ENCODE measurements at places on chromosomes 7 and 10.

- no peak for DNase-seq
These were observed 3.6 kb downstream of the MICU1 start for GRCh38 chr10:72622271-72622670.

DNA sequence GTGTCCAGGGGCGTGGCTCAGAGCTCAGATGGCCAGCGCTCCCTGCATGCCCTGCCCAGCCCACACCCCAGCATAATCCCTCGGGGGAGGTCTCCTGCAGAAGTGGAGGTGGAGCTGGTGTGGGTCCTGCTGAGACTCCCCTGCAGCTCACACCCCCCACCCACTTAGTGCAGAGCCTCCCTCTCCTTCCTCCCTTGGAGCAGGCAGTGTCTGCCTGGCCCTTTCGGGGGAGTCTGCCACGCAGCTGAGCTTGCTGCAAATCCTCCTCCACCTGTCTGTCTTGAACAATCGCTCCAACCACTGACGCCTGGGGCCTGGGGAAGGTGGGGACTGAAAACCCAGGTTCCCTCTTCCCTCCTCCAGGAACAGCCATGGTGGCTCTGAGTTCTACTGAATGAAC lies 219.7 kb upstream of the PPP2R2D start:
- DNase-seq = no peak

DNA sequence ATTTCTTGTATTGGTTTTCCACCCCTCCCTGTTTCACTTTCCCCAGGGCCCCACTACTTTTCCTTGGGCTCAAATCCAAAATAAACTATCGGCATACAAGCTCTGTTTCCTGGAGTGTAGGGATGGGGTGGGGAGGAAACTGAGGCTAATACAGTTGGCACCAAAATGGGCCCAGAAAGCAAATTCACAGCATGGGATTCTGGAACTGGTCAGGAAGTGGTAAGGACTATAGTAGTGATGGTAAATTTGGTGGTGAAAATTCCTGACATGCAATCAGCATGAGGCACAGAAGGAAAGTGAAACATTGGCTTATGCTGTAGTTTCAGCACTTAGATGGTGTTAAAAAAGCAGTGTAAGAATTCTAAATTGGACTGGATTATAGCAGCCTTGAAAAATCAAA lies 8.7 kb upstream of the SAMD9L start:
- DNase-seq = no peak

GRCh38 chr7:51587604-51588003 lies 271.0 kb upstream of the COBL start:
- no peak for DNase-seq

GRCh38 chr7:139731802-139732470 lies 45.9 kb downstream of the HIPK2 start:
- DNase-seq = no peak

GRCh38 chr7:43944286-43944685 lies 18.1 kb downstream of the UBE2D4 start:
- DNase-seq = no peak

Data from D721Med (cell line).